ENCODE measurements at places on chromosomes 12 and 14.

GRCh38 chr12:30023186-30023585 is 239.4 kb upstream of the TMTC1 start:
- no peak for DNase-seq

DNA sequence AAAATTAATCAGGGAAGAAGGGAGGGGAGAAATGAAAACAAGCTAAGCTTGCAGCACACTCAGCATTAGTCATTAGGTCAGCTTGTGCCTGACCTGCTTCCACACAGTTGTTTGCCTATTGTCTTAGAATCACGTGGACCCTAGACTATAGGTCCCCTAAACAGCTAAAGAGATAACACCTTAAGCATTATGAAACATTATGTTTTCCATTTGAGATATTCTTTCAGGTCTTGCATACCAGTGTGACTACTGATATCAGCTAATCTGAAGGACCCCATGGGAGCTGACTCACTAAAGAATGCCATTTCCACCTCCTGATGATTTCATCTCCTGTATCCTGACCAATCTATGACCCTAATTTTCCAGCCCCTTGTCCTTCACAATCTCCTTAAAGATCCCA is 154.1 kb upstream of the FUT8 start:
- DNase-seq, result no peak

DNA sequence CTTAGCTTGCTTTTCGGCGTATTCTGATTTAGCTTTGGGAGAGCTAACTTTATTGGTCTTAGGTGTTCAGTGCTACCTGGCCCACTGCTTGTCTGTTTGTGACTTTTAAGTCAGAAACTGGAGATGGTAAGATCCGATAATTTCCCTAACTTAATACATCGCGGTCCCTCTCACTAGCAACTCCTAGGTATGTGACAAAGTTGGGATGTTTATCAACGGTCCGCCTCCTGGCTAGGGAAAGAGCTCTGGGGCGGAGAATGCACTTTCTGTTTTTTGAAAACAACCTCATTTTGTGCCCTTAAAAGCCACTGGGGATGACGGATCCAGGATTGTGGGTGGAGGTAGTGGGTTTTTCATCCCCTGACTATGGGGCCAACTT is 1.2 kb downstream of the CDKN1B start:
- DNase-seq, result no peak

DNA sequence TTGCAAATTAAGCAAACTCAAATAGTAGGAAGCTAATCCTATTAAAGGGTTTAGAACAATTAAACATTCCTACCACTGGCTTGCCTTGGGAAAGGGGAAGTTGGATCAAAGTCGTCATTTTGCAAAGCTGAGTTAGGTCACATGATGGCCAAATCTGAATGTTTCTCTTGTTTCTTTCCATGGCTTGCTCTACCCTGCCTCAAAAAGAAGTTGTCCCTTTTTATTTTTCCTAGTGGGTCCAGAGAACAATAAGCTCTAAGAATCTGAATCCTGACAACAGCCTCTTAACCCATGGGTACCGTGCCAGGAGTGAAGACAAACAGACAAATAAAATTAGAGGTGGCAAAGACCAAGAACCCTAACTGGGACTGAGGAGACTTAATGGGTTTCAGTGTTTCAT is 26.2 kb upstream of the NPFF start:
- DNase-seq, result no peak

- DNase-seq, result no peak
Measured at GRCh38 chr12:77855548-77855947, 24.9 kb downstream of the NAV3 start.
